ENCODE measurements at places on chromosomes 1 and 21. TPM values are rescaled to one million over a fixed set of nuclear protein-coding genes. Genes with fewer than 3 reads are reported as not detected.

- DNase-seq, result no peak
Measured at GRCh38 chr1:160647329-160647720, 481 bp upstream of the SLAMF1 start.

DNA sequence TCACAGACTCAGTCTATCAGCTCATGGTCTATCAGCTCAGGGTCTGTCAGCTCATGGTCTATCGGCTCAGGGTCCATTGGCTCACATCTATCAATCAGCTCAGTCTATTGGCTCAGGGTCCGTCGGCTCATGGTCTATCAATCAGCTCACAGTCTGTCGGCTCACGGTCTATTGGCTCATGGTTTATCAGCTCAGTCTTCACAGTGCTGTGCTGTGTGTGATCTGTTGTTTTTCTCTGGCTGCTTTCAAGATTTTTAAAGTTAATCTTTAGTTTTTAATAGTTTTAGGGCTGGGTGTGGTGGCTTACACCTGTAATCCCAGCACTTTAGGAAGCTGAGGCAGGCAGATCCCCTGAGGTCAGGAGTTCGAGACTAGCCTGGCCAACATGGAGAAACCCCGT lies 14.4 kb downstream of the C1orf159 start:
- no peak for DNase-seq

The RSPH1 gene
- not detected for total RNA-seq

GRCh38 chr1:38917337-38917736 lies 24.3 kb downstream of the RHBDL2 start:
- DNase-seq, result no peak

The AADACL3 gene
- not detected for total RNA-seq

The ERICH3 gene
- total RNA-seq, result not detected

DNA sequence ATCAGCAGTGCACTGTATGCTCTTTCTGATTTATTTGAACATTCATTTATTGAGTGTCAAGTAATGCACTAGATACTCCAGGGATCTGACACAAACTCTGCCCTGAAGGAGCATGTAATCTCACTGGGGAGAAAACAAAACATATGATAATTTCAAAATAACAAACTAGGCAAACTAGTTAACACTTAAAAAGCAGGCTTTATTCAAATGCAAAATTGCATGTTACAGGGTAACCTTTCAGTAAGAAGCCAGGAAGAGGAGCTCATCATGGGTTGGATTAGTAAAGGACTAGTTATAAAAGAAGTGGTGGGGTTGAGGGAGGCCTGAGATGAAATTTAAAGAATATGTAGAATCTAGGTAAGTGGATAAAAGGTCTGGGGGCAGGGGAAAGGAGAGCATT lies 20.9 kb downstream of the SELL start:
- DNase-seq, result no peak

GRCh38 chr1:15684468-15685291 lies 560 bp downstream of the PLEKHM2 start:
- peak; percentile 32 for DNase-seq

The STUM gene
- total RNA-seq, result 0.98 TPM

DNA sequence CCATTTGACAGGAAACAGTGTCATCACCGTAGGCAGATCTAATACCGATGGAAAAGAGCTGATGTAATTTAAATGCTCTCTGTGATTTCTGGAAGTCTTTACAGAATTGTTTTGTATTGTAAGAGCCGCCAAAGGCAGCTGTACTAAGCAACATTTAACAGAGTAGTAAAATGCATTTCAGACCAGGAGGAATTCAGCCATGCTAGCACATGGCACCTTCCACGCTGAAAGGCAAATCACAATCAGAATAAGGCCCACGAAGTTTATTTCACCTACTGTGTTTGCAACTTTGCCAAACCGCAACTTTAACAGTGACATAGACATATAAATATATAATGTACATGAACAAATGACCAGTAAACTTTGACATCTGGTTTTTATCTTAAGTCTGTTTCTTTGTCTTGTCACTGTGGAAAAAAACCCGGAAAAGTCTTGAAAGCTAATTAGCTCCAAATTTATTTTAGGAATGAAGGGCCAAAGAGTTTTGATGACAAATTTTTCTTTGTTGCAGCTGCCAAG lies 26.1 kb upstream of the DISC1 start:
- DNase-seq, result peak; percentile 65

- no peak for DNase-seq
Measured at GRCh38 chr1:15755646-15756040, 3.0 kb upstream of the FBLIM1 start.

DNA sequence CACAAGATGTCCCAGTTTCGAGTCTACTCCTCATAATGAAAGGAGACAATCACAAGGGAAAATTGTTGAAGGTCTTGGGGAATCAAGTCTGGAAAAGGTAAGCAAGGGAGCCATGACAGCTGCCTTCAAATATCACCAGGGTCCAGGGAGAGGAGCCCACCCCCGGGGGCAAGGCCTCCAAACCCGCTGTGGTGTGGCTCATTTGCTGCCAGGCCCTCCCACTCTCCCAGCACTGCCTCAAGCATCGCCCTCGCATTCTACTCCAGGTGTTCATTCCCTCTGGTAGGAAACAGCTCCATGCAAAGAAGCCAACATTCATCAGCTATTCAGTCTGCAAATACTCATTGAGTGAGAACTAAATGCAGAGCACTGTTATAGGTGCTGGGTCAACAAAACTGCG lies 8.6 kb downstream of the S100A9 start:
- DNase-seq, result no peak

The ZBTB37 gene
- 11.3 TPM for total RNA-seq

The LAX1 gene
- 0.74 TPM for total RNA-seq

The GNL2 gene
- total RNA-seq, result 72.7 TPM

The RNU5D-1 gene
- not detected for total RNA-seq

GRCh38 chr1:213956295-213956770 lies 31.4 kb upstream of the PROX1 start:
- DNase-seq, result no peak

The SPRR2A gene
- not detected for total RNA-seq

GRCh38 chr1:95384567-95384966 lies 150.6 kb downstream of the RWDD3 start:
- DNase-seq, result peak; percentile 0

- DNase-seq, result no peak
Measured at GRCh38 chr1:153360592-153361479, 3.2 kb downstream of the S100A9 start.

The IRF6 gene
- 3.1 TPM for total RNA-seq

GRCh38 chr1:214401666-214402065 lies 120.7 kb downstream of the SMYD2 start:
- DNase-seq, result no peak

DNA sequence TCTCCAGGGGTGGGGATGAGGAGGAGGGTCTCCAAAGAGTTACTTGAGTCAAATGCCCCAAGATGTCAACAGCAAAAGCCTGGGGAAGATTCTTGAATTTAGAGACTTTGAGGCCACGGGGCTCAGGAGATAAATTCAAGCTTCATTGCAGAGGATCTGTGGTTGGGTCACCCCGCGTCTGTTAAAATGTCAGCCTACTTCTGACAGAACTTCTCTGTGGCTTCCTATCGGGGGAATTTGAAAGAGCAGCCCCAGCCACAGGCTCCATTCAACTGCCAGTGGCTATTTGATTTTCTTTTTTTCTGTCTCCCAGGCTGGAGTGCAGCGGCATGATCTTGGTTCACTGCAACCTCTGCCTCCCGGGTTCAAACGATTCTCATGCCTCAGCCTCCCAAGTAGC lies 62.5 kb upstream of the EFHD2 start:
- DNase-seq, result no peak

GRCh38 chr1:173392895-173393658 lies 84.1 kb upstream of the PRDX6 start:
- DNase-seq, result peak; percentile 89

The GUK1 gene
- 217 TPM for total RNA-seq

DNA sequence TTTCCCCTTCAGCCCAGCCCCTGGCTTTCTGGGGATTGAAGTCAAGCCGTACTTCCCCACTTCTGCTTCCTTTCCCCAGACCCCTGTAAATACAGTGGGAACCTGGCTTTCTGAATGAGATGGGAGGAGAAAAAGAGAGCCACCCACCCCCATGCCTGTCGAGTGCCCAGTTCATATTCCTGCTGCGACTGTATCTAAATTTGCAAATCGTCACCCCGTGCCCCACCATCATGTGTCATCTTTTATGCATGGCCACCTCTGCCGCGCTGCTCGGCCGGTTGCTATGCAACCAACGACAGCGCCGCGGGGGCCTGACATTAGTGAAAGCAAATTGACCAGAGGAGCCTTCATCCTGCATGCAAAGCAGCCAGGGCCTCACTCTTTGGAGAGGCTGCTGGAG lies 143.0 kb downstream of the ELAVL4 start:
- no peak for DNase-seq

DNA sequence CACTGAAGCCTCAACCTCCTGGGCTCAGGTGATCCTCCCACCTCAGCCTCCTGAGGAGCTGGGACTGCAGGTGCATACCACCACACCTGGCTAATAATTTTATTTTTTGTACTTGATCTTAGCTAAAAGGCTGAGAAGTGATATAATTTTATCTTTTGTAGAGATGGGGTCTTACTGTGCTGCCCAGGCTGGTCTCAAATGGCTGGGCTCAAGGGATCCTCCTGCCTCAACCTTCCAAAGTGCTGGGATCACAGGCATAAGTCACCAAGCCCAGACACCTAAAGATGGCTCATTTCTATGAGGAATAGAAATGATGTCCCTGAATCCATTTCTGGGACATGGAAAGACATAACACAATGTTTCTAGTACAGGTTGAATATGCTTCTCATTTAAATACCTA lies 57.8 kb downstream of the TOMM20 start:
- no peak for DNase-seq

The IGSF5 gene
- not detected for total RNA-seq
